ENCODE measurements at places on chromosomes 11 and 22.

GRCh38 chr11:73538381-73538872 is 59.5 kb downstream of the FAM168A start:
- DNase-seq, result no peak

GRCh38 chr11:47241841-47242301 is 6.7 kb downstream of the ACP2 start:
- peak; percentile 55 for DNase-seq

GRCh38 chr11:113643006-113643585 is 63.0 kb downstream of the TMPRSS5 start:
- DNase-seq, result no peak

GRCh38 chr11:21912285-21912684 is 280.6 kb upstream of the ANO5 start:
- DNase-seq, result no peak

- DNase-seq, result peak; percentile 74
Observed at GRCh38 chr11:74025467-74026166, 16.7 kb upstream of the UCP3 start.

DNA sequence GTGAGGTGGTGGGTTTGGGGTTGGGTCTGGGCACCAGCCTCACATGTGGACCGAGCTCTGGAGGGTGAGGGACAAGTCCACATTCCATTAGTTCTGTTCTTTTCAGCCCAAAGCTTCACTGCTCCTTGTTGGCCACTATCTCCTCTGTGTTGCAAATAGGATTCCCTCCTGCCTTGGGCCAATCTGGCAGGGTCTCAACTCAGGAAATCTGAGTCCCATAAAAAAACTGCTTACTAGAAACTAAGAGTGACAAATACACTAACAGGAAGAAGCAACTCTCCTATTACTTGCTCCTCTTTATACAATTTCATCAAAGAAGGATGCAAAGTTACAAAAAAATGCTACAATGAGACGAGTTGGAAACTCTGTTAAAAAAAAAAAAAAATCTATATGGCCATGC is 66.2 kb upstream of the CSNK1E start:
- no peak for DNase-seq

DNA sequence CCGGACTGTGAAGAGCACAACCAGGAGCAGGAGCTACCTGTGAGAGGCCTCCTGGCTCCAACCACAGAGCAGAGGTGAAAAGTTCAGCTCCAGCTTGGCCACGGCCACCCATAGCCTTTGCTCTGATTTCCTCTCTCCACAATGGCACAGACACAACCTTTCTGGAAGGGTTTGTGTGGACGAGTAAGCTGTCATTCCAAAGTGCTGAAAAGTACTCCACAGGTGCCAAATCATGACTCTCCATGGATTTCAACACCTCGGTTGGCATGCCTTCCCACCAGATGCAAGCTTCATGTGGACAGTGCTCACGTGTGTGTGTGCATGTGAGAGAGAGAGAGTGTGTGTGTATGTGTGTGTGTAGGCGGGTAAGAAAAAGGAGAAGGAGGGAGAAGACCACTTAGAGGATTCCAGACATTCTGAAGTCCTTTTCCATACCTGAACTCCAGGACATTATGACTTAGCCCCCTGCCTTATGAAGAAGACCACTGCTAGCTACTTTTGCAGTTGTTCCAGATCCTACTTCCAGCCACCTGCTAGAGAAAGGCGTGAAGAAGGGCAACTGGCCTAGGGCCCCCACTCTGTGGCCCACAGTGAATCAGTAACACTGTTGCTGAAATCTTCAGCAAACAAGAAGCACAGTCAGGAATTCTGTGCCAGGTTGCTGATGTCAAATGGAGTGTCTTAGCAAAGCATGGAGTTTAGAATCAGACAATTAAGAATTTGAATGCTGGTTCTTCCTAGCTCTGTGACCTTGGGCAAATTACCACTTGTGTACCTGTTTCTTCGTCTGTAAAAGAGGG is 13.9 kb upstream of the NAV2 start:
- DNase-seq, result no peak

DNA sequence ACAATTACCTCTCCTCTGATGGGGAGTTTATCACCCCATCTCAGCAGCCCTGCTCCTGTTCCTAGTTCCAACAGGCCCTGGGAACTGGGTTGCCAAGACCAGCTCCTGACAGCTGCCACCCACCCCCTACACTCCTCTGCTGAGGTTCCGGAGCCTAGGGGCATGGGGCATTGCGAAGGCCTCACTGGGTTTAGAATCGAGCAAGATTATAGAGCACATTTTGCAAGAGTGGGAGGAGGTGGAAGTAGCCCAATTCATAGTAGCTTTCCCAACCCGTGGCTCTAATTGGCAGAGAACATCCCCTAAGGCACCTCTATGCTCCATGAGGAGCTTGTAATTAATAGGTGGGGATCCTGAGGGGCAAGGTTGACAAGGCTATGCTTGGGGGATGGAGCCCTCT is 23.0 kb downstream of the MYEOV start:
- DNase-seq, result no peak

DNA sequence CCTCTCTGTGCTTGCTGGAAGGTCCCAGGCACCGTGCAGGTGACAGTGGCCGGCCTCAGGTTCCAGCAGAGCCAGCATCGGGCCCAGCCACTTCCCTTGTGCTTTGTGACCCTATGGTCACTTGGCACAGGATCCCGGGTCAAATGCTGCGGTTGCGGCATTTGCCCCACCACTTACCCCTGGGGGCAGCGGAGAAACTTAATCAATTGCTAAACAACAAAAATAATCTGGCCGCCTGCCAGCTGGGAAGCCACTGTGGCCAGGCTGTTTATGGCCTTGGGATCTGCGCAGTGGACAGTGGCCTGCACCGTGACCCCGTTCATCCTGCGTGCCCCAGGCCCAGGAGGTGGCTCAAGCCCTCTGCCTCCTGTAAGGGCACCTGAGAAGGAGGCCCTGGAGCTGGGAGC is 65.0 kb downstream of the LRP5 start:
- no peak for DNase-seq

Measured in HFFc6 (cell line).